ENCODE measurements at places on chromosomes 16 and 17.

GRCh38 chr17:81825841-81826466 lies 7.1 kb downstream of the MCRIP1 start:
- DNase-seq: no peak

DNA sequence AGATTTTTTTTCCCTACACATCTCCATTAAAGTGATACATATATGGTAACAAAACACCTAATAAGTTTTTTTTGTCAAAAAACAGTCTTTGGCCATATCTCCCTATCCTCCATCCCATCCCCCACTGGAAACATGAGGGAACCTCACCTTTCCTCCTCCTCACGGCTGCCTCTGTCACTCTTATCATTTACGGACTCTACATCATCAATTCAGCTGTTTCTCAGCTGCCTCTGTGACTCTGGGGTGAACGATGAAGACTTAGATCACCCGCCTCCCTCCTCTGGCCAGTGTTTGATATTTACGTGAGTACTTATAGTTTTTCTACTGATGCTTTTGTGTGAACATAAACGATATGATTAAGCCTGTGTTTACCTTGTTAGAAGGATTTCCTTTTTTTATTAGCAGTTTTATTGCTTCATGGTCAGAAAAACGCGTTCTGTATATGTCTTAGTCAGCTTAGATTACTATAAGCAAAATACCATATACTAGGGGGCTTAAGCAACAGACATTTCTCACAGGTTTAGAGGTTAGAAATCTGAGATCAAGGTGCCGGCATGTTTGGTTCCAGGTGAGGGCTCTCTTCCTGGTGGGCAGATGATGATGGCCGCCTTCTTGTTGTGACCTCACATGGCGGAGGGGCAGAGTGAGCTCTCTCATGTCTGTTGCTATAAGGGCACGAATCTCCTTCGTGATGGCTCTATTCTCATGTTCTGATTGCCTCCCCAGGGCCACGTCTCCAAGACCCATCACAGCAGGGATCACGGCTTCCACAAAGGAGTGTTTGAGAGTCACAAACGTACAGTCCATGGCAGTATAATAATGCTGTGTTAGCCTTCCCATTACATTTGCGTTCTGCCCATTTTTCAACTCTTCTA lies 32.1 kb downstream of the DNAH17 start:
- no peak for DNase-seq

- DNase-seq: peak; percentile 24
Observed at GRCh38 chr16:19410435-19411171, 7.1 kb upstream of the TMC5 start.

GRCh38 chr16:89801800-89802199 lies 14.6 kb downstream of the FANCA start:
- DNase-seq: no peak

DNA sequence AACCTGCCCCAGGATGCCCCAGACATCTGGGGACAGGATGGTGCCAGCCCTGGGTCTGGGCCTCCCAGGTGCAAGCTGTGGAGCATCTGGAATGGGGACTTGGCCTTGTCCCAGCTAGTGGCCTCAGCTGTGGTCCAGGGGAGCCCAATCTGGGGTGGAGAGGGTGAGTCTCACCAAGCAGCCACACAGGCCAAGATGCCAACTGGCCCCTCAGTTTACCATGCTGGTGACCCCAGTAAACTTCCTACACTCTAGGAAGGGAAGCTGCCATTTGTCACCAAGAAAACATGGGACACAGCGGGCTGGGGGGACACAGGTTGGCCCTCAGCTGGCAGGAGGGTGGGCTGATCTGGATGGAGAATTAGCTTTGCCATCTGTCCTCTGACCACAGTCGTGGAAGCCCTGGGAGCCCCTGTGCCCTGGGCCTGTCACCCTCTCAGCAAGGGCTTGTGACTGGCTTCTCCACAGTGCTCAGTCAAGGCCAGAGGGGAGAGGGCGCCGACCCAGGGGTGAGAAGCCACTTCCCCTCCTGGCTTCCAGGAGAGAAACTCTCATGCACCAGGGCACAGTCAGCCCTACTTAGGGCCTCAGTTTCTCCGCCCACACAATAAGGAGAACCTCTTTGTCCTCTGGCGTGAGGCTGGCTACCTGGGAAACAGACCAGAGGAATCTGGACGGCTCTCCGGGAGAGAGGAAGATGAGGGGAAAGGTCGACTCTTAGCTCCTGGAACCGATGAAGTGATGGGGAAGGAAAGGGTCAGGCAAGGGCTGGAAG lies 126.4 kb upstream of the SMURF2 start:
- DNase-seq: peak; percentile 50

DNA sequence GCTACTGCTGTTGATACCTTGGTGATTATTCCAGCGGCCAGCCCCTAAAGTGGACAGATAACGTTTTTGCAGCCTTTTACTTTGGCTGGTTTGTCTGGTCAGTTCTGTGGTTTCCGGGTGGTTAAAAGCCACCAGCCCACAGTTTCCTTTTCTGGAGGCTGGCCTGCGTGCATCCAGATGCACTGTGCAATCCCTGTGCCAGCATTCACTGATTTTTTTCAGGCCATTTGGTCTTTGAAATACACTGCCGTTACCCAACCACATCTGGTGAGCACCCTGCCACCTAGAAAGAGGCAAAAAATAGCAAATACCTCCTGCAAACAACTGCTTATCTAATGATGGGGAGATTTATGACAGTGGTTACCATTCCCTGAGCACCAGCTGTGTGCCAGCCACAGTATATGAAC lies 797 bp downstream of the NUDT7 start:
- DNase-seq: peak; percentile 73

GRCh38 chr17:82285141-82285540 lies 11.6 kb upstream of the CSNK1D start:
- DNase-seq: no peak

DNA sequence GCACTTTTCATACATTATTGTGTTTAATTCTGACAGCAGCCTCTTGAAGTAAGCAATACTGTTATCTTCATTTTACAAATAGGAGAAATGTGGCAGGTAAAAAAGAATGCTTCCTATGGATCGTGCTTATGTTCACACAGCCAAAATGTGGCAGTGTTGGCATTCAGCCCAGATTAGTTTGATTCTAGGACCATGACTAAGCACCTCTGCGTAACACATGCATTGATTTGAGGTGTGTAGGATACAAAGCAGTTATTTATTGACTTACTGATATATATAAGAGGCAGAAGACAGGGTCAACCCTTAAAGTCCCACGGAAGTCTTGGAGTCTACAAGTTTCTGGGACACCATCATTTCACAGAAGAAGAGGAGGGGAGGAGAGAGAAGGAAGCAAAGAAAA lies 1144.4 kb upstream of the GOT2 start:
- no peak for DNase-seq

DNA sequence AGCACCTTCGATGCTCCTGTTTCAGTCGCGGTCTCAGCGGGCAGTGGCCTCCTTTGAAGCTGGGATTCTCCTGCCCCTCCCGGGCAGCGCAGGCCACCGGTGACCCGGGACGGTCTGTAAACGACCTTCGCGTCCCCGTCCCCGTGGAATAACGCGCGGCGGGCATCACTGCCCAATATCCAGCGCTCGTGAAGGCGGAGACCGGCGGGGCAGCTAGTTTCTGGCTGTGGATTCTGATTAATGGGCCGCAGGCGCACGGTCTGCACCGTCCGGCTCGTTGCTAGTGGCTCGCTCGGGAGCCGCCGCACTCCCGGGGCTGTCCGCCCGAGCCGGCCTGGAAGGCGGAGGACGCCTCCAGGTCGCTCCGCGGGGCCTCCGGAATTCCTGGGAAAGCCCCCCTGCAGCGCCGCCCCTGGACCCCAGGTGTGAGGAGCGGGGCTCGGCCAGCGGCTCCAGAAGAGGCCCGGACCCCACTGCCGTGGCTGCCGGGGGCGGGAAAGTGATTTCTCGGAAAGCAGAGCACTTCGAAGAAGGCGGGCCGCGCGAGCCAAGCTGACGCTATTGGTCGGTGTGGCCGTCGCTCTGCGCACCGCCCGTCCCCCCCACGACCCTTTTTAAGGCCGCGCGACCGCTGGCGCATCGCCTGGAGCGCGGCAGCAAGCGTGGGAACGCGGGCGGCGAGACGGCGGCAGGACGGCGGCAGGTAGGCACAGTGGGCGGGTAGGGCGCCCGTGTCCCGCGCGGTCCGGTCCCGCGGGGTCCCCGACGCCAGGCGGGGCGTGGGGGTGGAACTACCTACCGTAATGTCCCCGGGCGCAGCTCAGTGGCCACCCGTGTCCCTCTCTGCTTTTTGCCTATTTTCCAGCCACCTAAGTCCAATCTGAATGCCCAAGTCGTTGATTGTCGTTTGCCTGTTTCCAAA lies at the start of gene IRF8:
IRF8 (plus strand) TSS at position 642 of the 922 bp plus-strand sequence. CDS start 3,854 bp downstream, outside the sequence.
- DNase-seq: peak; percentile 77

DNA sequence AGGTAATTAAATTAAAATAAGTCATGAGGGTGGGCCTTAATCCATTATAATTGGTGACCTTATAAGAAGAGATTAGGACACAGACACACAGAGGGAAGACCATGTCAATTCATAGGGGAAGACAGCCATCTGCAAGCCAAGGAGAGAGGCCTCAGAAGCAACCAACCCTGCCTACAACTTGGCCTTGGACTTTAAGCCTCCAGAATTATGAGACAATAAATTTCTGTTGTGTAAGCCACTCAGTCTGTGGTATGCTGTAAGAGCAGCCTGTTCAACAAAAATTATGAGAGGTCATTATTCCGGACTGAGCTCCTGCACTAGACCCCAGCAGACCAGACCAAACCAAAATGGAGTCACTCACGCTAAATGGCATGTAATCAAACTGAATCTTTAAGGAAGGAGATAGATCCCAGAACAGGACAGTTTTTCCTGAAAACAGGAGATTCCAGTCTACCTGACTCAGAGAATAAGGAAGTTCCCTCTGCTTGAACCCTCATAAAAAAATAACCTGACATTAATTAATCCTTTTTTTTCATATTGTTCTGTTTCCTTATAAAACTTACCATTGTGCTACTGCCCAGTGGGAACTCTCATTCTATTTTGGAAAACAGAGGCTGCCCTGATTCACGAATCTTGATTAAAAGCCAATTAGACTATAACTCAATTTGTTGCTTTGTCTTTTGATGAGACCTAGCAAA lies 74.3 kb downstream of the DNAH3 start:
- DNase-seq: no peak

DNA sequence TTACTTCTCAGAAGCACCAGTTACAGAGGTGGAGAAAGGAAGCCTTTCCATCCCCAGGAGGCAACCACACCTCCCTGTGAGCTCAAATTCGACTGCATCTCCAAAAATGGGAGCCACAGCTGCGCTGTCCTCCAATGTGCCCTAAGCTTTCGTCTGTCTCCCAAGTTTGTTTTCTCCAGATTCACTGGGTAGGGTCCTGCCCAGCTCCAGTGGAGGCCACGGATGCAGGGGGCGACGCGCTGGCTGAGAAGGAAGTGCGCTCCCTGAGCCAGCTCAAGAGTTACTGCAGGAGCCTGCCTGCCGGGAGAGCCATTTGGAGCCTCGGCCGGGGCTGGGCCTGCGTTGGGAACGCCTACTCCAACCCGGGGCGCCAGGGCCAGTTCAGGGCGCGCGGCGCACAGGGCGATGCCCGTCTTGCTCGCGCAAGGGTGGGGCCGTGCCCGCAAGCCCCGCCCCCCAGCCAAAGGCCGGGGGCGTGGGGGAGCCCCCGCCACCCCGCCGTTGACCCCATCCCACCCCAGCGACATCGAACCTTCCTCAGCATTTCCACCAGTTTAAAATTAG lies 19.5 kb downstream of the SIAH1 start:
- peak; percentile 87 for DNase-seq

GRCh38 chr16:14186007-14186794 lies 115.1 kb downstream of the MRTFB start:
- peak; percentile 32 for DNase-seq

DNA sequence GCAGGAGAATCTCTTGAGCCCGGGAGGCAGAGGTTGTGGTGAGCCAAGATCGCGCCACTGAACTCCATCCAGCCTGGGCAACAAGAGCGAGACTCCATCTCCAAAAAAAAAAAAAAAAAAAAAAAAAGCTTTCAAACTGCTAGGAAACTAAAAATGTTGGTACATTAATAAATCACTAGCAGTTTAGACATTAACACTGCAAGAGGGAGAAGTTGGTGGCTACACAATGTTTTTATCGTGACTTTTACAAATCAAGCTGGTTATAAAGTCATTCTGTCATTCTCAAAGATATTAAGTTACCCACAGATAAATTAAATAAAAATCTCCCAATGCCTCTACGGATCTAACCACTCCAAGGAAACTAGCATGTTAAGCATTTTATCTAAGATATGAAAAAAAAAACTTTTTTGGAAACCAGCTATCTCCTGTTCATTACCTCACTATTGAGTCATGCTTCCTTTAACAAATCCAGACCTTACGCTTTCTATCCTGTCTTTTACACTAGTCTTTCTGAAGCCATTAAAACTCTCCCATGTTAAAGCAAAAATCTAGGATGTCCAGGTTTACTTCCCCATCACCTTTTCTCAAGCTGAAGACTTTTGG lies 85.9 kb upstream of the SMURF2 start:
- no peak for DNase-seq

- DNase-seq: peak; percentile 64
Observed at GRCh38 chr17:7444682-7445618, at the start of gene CHRNB1. CHRNB1 (plus strand) TSS chr17:7445061; CDS start chr17:7445128, 67 bp downstream.

GRCh38 chr17:7425316-7425715 lies at the start of gene SPEM2:
SPEM2 (plus strand) TSS chr17:7425616; CDS start chr17:7425689, 73 bp downstream.
- no peak for DNase-seq

DNA sequence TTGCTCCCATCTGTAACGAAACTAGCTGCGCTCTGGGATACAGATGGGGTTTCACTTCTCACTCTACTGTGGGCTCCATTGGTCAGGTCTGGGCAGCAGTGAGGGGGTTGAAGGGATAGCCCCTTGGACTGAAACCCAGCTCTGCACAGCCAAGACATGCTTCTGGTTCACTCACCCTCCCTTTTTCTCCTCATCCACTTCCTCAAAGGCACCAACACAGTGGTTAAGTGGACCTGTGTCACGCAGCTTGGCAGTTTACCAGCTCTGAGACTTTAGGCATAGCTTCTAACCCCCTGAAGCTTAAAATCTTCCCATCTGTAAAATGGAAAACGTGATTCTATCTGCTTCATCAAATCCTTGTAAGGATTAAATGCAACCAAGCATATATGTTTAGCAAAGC lies 11.5 kb upstream of the KRT38 start:
- DNase-seq: no peak

GRCh38 chr17:42531455-42532354 lies 4.3 kb upstream of the NAGLU start:
- peak; percentile 81 for DNase-seq

- DNase-seq: no peak
Observed at GRCh38 chr16:12202486-12202885, 226.0 kb downstream of the SNX29 start.

- no peak for DNase-seq
Observed at GRCh38 chr17:41020336-41020735, 6.7 kb downstream of the KRTAP1-5 start.
